ENCODE measurements at places on chromosomes 1 and 21.

GRCh38 chr1:52996653-52997052 is 65.4 kb upstream of the PODN start:
- no peak for DNase-seq

GRCh38 chr1:207316141-207316540 is 5.3 kb upstream of the CD55 start:
- no peak for DNase-seq

DNA sequence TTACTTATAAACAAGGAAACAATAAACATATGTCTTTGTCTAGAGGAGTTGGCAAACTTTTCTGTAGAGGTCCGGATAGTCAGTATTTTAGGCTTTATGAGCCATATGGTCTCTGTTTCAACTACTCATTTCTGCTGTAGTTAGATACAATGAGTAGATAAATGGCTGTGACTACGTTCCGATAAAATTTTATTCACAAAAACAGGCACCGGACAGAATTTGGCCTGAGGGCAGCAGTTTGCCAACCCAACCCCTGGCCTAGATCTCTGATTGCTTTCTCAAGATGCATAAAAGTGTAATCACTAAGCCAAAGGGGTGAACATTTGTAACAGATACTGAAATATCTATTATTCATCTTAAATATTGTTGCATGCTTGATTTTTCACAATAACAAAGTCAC is 123.1 kb upstream of the ESRRG start:
- DNase-seq: no peak

DNA sequence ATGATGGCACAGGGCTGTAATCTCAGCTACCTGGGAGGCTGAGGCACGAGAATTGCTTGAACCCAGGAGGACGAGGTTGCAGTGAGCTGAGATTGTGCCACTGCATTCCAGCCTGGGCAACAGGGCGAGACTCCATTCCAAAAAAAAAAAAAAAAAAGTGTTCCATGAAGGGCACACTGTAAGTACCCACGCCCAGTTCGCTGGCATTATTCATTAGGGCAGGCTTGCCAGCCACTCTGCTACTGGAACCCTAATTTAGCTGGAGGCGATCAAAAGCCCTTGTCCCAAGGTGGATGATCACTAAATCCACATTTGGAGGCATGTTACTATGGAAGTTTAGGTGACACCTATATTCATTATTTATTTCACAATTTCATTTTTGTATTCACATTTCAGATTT is 5.0 kb downstream of the IFNLR1 start:
- DNase-seq: no peak

- DNase-seq: no peak
Measured at GRCh38 chr1:95233737-95234500, at the start of gene RWDD3. TSS of gene RWDD3 (plus strand) at chr1:95234210. CDS start at chr1:95234231, 21 bp downstream.

DNA sequence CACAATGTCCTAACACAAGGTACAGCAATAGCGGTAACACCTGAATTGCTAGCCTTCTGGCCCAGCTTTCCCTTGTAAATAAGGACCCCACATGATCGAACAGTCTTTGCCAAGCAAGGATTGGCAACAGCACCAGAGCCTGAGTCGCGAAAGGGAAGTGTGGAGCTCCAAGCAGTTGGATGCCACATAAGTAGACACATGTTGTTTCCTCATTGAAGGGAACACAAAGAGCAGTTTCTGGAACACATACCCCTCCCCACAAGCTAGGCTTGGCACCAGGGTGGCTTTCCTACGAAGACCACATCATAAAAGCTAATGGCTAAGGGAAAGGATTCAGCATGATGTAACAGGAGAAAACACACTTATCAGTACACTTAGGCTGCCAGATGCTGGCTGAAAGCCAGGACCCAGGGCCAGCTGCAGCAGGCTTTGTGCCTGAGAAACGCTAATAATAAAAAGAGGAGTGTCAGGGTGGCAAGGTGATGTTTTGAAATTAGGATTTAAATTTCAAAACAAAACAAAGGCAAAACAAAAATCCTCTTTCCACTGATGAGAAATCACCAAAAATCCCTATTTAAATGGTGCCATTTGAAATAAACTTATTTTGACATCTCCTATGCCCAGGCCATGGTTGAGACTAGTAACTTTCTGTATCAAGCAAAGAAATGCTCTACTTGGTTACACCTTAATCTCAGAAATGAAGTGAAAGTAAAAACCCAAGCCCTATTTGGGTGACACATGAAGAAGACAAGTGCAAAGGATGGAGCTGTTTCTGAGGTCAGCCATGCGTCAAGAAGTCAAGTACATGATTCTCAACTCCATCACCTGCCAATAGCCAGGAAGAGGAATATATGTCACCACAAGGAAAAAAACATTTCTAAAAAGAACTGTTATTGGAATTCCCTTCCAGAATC is 11.9 kb upstream of the CPLANE2 start:
- DNase-seq: peak; percentile 94
